ENCODE measurements at places on chromosomes 2 and 18.

- no peak for DNase-seq
Observed at GRCh38 chr2:113200736-113201490, 27.1 kb downstream of the PSD4 start.

- DNase-seq: no peak
Observed at GRCh38 chr2:85575739-85576138, 1.6 kb upstream of the VAMP8 start.

DNA sequence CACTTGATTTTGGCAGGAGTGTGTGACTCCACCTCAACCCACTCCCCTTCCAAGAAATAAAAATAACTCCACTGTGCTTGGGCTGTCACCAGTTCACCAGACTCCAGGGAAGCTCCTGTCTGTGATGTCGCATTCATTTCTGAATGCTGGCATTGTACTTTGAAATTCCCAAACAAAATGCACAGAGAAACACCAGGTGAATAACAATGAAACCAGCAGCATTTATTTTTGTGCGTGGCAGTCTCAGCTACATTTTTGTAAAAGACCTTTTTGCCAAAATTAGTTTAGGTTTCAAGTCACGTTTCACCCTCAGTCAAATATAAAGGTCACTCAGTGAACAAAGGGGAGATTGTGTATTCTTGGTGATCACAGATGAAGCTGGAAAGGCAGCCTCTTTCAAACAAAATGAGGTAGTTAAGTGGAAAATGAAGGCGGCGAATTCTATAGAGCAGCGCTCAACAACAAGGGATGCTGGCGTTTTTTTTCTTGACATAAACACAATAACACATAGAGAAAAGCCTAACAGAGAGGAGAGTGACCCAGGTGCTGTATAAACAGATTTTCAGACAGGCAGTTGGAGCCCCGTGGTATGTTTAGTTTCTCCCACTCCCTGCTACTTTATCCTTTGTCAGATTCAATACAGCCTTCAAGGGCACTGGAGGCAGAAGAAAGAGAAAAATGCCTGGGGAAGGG is 210.3 kb upstream of the GCFC2 start:
- no peak for DNase-seq

DNA sequence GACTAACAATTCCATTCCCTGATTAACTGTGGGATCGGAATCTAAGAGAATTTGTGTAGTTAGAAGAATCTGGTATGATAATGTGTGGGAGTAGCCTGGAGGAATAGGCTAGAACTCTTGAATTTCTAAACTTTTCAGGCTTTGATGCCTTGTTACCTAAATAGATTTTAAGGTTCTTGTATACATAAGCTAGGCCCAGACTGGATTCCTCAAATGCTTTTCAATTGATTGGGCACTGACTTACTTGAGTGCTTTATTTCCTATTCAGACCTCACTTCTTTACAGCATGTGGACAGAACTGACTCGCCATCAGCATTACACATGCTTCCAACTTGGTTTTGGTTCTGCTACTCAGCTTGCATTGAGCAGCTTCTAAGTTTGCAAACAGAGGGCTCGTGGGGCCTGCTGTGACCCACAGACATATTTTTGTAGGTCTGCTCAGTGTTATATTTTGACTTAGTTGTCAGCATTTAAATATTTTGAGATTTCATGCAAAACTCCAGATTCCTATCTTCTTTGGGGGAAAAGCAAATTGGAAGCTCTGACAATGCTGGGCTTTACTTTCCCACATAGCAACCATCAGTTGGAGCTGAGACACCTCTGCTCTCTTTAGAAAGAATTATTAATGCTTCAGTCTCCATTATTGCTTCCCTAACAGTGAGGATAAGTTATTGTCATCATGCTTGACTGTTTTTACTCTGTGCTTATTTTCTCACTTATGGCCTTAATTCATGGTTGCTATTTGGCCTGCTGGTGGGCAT is 5.7 kb downstream of the PARD3B start:
- no peak for DNase-seq

- no peak for DNase-seq
Observed at GRCh38 chr18:10838553-10838952, 310.8 kb downstream of the PIEZO2 start.

GRCh38 chr18:49170925-49171505 is 220.2 kb upstream of the SMAD7 start:
- DNase-seq: no peak

DNA sequence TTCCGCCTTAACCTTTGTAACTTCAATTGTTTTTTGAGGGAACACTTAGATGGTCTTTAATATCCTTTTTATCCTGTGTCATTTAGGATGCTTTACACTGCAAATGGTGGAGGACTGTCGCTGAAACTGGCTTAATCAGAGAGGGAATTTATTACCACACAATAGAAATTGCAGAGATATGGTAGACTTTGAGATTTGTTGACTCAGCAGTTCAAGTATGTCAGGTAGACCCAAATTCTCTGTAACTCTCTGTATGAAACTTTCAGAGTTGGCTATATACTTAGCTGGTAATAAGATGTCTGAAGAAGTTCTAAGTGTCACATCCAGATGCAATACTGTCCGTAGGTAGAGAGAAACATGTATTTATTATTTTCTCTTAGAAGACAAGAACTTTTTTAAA is 100.1 kb downstream of the ZNF804A start:
- no peak for DNase-seq

GRCh38 chr2:225288986-225289385 is 110.5 kb upstream of the NYAP2 start:
- DNase-seq: no peak

DNA sequence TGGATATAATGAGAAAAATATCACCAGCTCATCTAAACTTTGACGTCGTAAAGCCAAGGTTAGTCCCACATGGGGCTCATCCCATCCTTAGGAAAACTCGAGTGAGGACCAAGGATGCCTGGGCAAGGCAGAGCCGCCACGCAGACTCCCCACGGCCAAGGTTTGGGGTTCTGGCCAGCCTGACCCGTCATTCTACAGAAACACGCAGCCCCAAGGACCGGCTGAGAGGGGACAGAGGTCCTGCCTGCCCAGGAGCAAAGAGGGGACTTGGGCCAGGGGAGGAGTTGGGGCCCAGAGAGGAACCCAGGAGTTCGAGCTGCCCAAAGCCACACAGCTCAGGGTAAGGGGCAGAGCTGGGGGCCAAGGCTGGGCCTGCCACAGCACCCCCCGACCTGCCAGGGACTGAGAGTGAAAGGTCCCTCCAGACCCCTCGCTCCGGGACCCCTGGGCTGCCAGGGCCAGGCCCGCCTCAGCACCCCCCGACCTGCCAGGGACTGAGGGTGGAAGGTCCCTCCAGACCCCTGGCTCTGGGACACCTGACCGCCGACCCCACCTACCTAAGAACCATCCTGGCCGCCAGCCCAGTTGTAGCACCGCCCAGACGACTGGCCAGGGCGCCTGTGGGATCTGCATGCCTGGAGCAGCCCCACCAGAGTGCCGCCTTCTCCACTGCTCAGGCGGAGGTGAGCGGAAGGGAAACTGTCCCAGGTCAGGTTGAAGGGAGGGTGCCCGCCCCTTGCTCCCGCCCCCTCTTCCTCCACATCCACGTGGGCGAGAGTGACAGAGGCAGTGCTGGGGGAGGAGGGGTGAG is at the start of gene PDCD1:
Gene PDCD1 (minus strand): TSS at position 689 of the 811 bp plus-strand sequence. CDS start 56 bp downstream, at position 633.
- peak; percentile 83 for DNase-seq

DNA sequence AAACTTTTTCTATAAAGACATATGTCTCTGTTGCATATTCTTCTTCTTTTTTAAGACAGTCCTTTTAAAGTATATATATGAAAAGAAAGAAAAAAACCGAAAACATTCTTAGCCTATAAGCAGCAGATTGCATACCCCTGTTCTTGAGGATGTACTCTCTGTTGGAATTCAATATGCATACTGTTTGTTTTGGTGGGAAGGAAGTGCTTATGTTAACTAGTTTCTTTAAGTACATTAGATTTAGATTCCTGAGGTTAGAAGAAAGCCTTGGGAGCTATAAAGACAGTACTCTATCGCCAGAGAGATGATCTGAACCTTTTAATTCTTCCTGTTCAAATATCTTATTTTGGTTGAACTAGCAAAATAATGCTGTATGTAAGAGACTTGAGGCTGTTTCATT is 46.8 kb upstream of the TBR1 start:
- DNase-seq: no peak

GRCh38 chr2:228038967-228039366 is 142.5 kb downstream of the SPHKAP start:
- no peak for DNase-seq

DNA sequence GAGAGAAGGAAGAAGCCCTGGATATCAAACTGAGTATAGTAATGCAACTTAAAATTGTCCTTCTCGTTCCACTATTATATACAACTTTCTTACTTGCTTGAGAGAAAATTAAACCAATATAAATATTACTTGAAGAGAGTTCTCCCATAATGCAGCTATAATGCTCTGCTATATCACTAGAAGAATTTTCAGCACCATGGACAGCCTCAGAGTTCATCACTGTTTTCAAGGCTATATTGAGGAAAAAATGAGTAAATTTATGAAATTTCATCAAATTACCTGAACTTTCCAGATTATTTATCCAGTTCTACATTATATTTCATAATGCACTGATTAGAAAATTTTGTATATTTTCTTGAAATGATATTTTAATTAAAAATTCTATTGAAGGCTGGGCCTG is 1053.5 kb upstream of the FAM98A start:
- DNase-seq: no peak

- no peak for DNase-seq
Observed at GRCh38 chr2:143524119-143524553, 394.9 kb downstream of the ARHGAP15 start.

GRCh38 chr2:72864500-72864899 is 22.7 kb upstream of the SPR start:
- no peak for DNase-seq

GRCh38 chr18:6724331-6724730 is 5.2 kb upstream of the ARHGAP28 start:
- DNase-seq: no peak

- DNase-seq: no peak
Observed at GRCh38 chr2:65450810-65451209, 18.4 kb upstream of the SPRED2 start.

- no peak for DNase-seq
Observed at GRCh38 chr2:174511580-174512260, 24.9 kb upstream of the GPR155 start.

- DNase-seq: no peak
Observed at GRCh38 chr2:12948231-12948960, 231.7 kb downstream of the TRIB2 start.

- no peak for DNase-seq
Observed at GRCh38 chr2:78686625-78687153, 338.8 kb upstream of the REG3G start.

DNA sequence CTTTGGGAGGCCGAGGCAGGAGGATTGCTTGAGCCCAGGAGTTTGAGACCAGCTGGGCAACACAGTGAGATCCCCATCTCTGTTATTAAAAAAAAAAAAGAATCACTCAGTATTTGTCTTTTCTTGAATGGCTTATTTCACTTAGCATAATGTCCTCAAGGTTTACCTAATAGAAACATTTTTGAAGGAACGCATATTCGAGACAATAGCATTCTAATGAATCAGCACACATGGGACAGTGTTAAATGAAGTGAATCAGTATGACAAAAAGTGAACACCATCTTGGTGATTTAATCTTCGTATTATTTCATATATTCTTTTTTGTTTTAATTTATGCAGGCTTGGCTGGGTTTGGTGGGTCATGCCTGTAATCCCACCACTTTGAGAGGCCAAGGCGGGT is 44.7 kb downstream of the WIPF1 start:
- no peak for DNase-seq

- DNase-seq: no peak
Observed at GRCh38 chr2:147001061-147001460, 843.8 kb upstream of the ACVR2A start.

- DNase-seq: no peak
Observed at GRCh38 chr18:43887491-43887890, 610.2 kb upstream of the SYT4 start.

DNA sequence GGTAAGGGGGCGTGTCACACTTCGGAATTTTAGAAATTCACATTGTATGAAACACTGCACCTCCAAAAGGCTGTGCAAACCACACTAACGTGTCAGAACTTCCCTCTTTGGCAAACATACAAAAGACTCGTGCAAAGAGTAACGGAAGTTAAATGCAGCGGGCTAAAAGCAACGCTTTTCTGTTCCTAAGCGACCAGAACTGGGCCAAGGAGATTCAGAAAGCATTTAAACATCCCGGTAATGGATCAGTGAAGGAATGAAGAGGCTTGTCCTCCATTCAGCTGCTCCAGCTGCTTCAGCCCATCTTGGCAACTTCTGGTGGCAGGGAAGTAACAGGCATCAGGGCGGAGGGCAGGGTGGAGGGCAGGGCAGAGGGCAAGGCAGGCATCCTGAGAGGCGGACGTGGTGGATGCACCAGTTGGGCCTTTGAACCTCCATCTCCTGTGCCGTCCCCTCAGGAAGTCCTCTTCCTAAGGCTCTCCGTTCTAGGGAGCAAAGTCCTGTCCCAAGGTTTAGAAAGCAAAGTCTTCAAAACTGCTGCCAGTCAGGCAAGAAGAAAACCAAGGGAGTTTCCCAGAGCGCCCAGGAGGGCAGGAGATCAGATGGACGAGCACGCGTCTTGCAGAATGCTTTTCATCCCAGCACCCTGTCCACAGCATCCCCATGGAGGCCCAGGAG is 230.7 kb downstream of the ZNF516 start:
- DNase-seq: no peak

DNA sequence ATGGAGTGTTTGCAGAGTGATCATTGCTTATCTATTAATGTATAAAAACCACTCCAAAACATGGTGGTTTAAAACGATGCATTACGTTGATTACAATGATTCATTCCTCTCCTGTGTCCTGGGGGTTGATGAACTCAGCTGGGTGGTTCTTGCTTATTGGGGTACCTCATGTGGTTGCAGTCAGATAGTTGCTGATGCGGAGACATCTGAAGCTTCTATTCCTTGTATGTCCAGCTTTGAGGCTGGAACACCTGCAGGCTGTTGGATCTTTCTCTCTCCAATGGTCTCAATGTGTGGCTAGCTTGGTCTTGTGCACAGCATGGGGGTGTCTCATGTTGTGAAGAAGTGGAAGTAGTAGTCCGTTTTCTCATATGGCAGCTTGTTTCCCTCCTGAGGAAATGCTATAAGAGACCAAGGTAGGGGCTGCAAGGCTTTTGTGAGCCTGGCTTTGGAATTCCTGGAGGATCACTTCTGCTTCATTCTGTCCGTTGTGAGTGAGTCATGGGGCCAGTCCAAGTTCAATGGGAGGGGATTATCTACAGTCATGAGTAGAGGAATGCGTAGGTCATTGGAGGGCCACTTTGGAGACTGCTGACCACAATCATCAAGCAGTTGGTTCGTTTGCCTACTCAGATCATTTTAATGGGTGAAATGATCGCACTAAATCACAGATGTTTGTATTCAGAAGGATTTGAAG is 601.0 kb downstream of the SLC4A3 start:
- DNase-seq: no peak

DNA sequence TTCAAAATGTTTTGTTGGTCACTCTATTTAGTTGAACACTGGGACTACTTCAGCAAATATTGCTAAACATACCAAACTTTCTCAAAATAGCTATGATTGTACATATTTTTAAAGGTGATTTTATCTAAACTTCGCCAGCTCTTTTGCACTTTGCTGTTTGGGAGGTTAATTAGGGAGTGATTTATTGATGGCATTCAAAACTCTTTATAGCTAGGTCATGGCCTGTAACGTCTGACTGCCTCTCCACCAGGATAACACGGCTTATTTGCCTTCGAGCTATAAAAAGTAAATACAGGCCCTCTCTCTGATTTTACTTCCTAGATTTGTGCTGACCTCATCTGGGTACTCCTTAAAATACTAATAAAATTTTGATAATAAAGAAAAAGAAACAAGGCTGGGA is 931.9 kb downstream of the DCDC2C start:
- no peak for DNase-seq

GRCh38 chr2:191521608-191522208 is 156.2 kb upstream of the NABP1 start:
- no peak for DNase-seq

GRCh38 chr18:75204269-75204731 is 4.6 kb downstream of the PTGR3 start:
- no peak for DNase-seq
